NCI-H1436 treated with DMSO at 0.1 percent for 48 hours (cell line): ENCODE measurements at places on chromosomes 5 and 9.

- no peak for DNase-seq
Observed at GRCh38 chr9:121292801-121293241, 24.9 kb downstream of the GSN start.

GRCh38 chr5:158881091-158881880 lies 218.4 kb downstream of the EBF1 start:
- DNase-seq, result no peak

- no peak for DNase-seq
Observed at GRCh38 chr5:161342886-161343285, 203.6 kb downstream of the GABRB2 start.

DNA sequence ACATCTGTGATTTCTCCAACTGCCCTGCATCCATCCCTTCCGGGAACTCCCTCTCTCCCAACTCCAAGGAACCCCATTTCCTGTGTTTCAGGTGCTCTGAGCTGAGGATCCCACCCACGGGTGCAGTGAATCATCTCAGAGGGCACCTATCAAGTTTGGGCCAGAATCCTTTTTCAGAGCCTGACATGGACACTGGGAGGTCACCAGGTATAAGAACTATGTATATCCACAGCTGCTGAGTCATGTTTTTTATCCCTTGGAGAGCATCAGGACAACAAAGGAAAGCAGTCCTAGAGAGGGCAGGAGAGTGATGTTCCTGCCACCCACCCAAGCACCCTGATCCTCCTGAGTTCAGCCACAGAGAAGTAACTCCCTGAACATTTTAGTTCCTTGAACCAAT lies 3.8 kb downstream of the MED27 start:
- DNase-seq, result no peak

- DNase-seq, result no peak
Observed at GRCh38 chr5:76271836-76272235, 131.2 kb upstream of the IQGAP2 start.

GRCh38 chr5:69492923-69493395 lies 369 bp downstream of the OCLN start:
- DNase-seq, result no peak

DNA sequence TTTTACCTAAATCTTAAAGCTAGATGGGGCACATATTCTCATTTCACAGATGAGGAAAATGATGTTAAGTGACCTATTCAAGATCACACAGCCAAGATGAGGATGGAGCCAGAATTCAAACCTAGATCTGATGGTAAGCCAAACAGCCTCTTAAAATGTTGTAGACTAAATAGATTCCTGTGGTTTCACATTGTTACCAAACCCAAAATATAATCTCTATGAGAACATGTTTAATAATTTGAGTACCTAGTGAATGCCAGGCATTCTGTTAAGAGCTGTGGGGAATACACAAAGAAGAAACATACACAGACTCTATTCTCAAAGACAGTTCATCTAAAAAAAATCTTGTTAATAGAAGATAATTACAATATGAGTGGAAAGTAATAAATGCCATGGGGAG lies 25.2 kb downstream of the HOMER1 start:
- DNase-seq, result no peak

- no peak for DNase-seq
Observed at GRCh38 chr5:40410964-40411635, 268.6 kb upstream of the PTGER4 start.

GRCh38 chr5:145991044-145991575 lies 54.7 kb downstream of the SH3RF2 start:
- DNase-seq, result no peak
